ENCODE measurements at places on chromosomes 16 and 17.

DNA sequence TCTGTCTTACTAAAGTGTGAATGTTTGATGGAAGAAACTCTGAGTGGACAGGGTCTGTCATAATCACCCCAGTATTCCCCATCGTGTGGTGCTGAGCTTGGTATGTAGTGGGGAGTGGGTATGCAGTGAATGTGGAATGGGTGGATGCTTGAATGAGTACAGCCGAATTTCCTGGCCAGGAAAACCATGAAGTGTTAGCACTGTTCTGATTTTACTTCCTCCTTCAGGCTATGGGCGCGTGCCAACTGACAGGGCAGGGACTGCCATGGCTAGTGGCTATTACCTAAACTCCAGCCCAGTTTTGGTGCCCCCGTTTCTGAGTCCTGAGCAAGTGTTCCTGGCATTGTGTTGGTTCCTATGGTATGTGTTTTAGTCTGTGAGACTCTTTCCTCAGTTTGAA lies 48.6 kb downstream of the PRKCA start:
- DNase-seq = no peak

DNA sequence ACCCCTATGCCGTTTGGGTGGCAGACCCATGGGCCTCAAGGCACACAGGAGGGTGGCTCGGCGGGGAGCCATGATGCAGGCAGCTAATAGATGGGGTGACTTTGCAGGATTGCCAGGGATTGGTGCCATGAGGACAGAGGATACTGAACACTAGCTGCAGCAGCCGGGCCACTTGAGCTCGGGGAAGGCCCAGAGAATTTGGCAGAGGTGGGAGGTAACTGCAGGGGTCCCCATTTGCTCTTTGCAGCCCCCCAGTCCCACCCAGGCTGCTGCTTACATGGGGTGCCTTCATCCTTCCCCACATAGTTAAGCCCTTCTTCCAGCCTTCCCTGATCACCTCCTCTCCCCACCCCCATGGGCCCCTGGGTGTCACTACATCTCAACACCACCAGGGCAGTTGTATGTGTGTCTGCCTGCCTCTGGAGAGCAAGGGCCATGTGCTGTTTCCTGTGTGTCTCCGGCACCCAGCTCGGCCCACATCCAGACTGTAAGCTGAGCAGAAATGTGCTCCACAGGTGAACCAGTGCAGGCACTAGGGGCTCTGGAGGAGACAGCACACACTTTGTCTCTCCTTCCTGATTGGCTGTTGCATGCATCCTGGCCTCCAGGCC lies 52.0 kb downstream of the SREBF1 start:
- no peak for DNase-seq

GRCh38 chr17:82013341-82013740 lies 9.3 kb downstream of the CENPX start:
- DNase-seq = no peak

GRCh38 chr17:74211141-74211911 lies 2.0 kb upstream of the TTYH2 start:
- DNase-seq = no peak

- no peak for DNase-seq
These were observed 15.9 kb downstream of the HASPIN start for GRCh38 chr17:3739422-3740124.

- DNase-seq = no peak
These were observed 15.8 kb upstream of the WSCD1 start for GRCh38 chr17:6054372-6054771.

GRCh38 chr16:57380671-57381462 lies 8.6 kb downstream of the CX3CL1 start:
- no peak for DNase-seq

- DNase-seq = no peak
These were observed 27.3 kb upstream of the RNPS1 start for GRCh38 chr16:2295056-2295798.

- DNase-seq = no peak
These were observed 29.9 kb downstream of the CIBAR2 start for GRCh38 chr16:85082173-85083050.

- no peak for DNase-seq
These were observed 25.1 kb upstream of the CDH15 start for GRCh38 chr16:89146211-89147005.

GRCh38 chr16:26118575-26118974 lies 426.8 kb downstream of the HS3ST4 start:
- DNase-seq = no peak

GRCh38 chr17:38421171-38421841 lies 7.0 kb upstream of the ARHGAP23 start:
- no peak for DNase-seq

DNA sequence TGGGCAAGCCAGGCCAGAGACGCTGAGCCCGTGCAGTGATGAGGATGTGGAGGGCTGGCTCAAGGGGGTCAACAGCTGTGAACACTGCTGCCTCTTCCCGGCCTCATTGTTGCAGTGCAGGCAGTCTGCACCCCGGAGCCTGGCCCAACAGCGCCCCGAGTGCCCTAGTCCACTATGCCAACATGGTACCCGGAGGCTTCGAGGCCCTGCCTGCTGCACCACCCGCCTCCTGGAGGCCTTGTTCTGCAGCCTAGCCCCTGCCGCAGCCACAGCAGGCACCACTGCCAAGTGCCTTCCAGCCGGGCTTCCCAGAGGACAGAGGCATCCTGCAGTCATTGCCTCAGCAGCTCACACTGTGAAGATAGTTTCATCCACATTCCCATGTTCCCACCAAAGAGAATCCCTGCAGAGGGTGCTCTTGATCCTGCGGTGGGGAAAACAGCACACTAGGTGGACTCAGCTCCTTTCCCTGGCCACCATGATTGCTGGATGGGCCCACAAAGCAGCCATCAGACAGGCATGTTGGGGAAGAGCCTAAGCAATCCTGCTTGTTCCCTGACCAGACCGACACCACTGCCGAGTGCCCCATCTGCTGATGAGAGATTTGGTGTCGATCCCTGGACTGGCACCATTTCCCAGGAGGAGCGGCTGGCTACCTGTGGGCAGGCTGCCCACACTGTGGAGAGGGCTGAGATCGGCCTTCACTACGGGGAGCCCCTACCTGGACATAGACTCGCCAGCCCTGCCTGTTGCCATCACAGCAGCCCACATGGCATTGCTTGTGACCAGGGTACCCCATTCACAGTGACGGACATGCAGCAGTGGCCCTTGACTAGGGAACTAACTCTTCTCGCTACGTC lies 44.9 kb downstream of the USP22 start:
- DNase-seq = no peak

GRCh38 chr17:80002070-80002641 lies 33.5 kb downstream of the TBC1D16 start:
- no peak for DNase-seq

- DNase-seq = no peak
These were observed 76.7 kb upstream of the CBX4 start for GRCh38 chr17:79915850-79916430.

- DNase-seq = no peak
These were observed 32.5 kb downstream of the PIMREG start for GRCh38 chr17:6476810-6477179.

DNA sequence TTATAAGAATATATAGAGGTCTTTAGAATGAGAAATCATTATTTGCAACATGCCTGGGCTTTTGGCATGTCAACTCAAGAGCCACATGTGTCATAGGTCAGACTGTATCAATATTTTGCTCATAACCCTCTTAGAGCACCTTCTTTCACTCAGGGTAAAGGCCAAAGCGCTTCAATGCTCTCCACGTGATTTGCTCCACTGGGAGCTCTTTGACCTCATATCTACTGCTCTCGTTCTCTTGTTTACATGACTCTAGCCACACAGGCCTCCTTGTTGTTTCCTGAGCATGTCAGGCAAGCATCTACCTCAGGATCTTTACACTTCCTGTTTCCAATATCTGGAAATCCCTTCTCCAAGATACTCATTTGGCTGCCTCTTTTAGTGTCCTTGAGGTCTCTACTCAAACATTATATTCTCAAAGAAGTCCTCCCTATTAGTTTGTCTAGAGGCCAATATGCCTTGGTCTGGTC lies 148.4 kb downstream of the TOX3 start:
- DNase-seq = no peak
